ENCODE measurements at places on chromosomes 4 and X.
A peak's percentile ranks its signal among the peaks of the same experiment; 100 is the strongest.

GRCh38 chr4:153204728-153205648, 745 bp downstream of the TRIM2 start:
- DNase-seq, result peak; percentile 43

DNA sequence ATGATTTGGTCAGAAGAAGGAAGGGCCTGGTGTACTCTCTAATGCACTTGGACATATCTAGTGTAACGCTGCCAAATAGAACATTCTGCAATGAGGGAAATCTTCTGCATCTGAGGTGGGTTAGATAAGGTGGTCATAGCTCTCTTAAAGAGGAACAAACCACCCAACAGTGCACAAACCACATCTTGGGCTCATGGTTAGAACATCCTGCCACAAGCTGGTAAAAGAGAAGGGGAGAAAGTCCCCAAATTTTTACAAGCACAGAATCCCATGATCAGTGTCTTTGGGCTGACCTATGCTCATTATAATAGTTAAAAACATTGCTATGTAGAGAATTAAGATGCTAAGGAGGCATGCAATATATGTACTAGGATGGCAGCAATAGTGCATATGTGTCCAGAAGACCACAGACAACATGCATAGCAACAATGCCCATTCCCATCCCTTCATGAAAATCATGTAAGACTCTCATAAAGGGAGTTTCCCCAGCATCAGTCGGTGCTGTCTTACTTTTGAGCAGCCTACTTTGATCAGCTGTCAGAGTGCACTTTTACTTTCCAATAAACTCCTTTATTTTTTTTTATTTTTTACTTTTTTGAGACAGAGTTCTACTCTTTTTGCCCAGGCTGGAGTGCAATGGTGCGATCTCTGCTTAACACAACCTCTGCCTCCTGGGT, 99.7 kb upstream of the SLC7A11 start:
- DNase-seq, result no peak

DNA sequence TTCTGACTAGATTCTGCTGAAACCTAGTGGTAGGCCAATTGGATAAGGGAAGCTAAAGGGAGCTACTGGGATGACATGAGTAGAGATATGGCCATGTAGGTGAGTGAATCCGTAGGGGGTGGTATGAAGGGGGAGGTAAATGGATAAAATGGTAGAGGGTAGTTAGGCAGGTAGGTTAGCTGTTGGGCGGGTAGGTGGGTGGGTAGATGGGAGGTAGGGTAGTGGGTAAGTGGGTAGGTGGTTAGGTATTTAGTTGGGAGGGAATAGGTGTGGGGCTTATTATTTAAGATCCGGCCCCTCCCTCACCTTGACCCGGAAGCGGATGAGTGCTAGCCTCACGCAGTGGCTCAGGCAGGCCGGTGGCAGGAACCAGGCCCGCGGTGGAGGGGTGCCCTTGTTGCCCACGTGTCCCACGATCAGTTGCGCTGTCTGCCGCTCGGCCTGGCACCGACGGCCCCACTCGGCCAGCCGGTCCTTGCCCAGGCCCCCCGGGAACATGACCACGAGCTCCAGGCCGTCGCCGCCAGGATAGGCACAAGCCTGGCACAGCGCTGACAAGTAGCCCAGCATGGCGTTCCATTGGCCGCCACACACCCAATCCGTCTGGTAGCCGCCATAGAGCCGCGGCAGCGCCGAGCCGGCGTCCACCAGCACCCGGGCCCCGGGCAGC, 725 bp downstream of the FAM120C start:
- DNase-seq, result peak; percentile 57

- DNase-seq, result no peak
Measured at GRCh38 chr4:189081826-189082225, 858.8 kb upstream of the FRG1 start.

DNA sequence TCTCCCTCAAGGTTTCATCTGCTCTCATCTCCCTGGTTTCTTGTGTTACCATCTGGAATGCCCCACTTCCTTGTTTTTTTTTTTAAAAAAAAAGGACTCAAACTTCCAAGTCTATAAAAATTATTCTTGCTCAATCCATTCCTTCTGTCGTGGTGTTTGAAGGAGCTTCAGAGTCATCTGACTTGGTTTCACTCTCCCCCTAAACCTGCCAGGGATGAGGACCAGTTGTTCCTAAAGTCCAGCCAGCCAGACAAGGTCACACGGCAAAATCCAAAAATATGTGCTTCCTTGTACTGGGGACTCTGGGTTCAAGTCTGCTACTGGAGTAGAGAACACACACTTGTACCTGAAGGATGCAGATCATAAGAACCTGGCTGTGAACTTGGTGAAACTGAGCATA, 84.5 kb upstream of the GPM6B start:
- DNase-seq, result no peak

DNA sequence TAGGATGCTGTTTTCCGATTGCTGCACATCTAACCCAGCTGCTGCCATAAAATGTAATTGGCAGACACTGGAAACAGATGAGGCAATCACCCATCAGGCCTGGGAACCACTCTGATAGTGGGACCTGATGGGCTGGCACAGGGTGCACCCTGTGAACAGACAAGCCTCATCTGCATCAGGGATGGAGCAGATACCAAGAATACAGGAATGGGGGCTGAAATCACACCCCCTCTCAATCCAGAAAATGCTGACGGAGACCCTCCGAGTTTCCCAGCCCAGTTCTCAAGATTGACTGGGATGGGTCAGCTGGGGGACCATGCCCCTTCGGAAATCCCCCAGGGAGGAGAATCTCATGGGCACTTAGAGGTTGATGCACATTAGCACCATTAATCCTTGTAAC, 28.8 kb upstream of the PPP2R2C start:
- DNase-seq, result no peak

DNA sequence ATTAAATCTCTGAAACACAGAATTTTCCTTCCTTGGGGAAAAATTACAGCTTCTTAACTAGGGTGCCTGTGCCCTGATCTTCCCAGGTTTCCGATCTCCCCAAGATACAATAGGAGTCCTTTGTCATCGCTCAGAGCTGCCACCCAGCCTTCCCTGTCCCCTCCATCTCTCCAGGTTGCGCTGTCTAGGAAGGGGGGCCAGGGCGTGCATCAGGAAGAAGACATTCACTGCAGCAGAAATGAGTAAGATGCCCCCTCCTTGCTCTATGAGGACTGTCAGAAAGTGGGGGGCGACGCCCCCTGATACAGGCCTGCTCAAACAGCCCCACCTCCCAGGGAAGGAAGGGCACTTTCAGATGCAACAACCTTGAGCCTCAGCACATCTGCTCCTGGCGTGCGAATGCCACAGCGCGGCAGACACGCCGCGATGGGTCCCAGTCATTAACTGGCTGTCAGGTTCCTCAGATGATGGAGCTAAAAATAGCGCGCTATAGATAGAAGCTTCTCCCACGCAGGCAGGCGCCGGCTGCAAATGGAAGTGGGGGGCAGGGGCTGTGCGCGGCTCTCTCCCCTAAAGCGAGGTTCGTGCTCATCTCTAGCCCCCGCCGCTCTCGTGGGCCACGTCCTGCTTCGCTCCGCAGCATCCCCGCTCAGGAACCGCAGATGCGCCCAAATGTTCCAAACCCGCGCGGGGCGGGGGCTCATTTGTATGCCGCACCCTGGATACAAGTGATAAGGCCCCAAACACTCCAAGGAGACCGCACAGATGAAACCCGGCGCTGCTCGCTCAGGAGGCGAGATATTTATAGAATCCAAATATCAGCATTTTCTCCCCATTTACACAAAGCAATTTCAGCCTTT, 57.6 kb upstream of the LGI2 start:
- no peak for DNase-seq

DNA sequence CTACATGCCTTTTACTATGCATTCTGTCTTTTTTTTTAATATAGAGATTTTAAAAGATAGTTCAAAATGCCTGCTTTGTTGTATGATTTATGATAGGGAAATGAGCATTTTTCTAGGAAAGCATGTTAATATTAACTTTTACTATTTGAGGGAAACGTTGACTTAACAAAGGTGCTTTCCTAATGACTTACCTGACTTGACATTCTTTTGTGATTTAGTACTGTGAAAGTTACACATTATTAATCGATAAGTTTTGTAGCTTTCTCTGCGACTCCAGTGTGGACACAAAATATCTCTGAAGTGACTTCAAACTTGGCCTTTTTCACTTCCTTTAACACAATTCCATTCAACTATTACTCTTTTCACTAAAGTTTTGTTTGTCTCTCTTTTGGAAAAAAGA, 184.3 kb downstream of the GC start:
- no peak for DNase-seq

DNA sequence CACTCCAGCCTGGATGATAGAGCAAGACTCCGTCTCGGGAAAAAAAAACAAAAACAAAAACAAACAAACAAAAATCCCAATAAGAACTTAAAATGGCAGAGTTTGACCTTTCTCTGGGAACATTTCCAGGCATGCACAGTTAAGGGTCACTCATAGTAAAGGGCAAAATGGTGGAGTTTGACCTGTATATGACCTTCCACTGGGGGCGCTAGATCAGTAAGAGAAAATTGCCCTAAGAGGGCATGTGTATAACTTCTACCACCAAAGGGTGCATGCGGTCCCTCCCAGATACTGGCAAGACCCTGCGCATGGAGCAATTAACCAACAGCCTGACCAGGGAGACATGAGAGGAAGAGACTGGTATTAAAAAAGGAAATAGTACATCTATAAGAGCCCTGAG, 177.2 kb downstream of the MOSPD2 start:
- no peak for DNase-seq

DNA sequence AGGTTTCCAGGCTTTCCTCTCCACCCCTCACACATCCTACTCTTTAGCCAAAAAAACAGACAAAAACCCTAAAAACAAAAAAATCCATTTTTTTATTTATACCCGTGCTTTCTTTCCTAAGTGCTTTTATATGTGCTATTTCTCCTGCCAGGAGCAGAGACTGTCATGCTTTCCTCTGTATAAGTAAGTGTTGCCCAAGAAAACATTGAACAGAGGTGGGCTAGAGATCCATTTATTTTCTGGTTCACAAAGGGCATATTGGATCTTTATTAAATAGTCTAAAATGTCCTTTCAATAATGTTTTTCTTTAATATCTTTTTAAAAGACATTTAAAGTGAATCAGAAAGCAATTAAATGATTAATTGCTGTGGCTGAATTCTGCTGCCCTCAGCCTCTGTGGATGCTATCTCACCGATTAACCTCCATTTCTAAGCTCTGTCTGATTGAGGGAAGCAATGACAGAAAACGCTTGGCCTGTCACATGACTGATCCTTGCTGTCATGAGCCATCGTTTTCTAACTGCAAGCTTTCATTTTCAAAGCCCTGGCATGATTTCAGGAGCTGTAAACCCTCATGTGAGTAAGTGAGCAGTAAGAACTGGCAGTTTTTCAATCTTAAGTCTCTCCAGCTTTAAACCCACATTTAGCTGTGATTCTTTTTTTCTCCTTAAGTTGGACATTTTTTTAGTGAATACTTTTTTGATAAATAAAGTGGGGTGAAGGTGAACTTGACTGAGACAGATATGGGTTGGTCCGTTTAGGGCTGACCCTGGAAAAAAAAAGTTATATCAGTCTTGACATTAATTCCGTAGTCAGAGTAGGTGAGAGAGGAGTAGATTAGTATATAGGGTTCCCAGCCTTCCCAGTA, 180.7 kb upstream of the PGRMC2 start:
- DNase-seq, result no peak

All from activated effector memory CD4-positive, alpha-beta T cell treated with Interleukin-2 at 50 U/mL for 16 hours (primary cell).